Bladder microvascular endothelial cell (primary cell): ENCODE measurements at places on chromosomes 6 and 20. TPM values are rescaled to one million over a fixed set of nuclear protein-coding genes. Genes with fewer than 3 reads are reported as not detected.

NOTCH4 gene
- total RNA-seq: 57.3 and 61.4 TPM in 2 replicates

CALHM6 gene
- 0.50 and 1.3 TPM in 2 replicates for total RNA-seq

MAFB gene
- total RNA-seq: 0.32 and 3.4 TPM in 2 replicates

CCR6 gene
- total RNA-seq: not detected in 2 replicates

CST5 gene
- not detected in 2 replicates for total RNA-seq

ACAT2 gene
- 19.1 and 58.8 TPM in 2 replicates for total RNA-seq

RSPO4 gene
- total RNA-seq: not detected in 2 replicates

OR2H1 gene
- total RNA-seq: not detected in 2 replicates

NFATC2 gene
- 2.1 and 7.5 TPM in 2 replicates for total RNA-seq

CABLES2 gene
- total RNA-seq: 0.49 and 2.5 TPM in 2 replicates

TOX2 gene
- 0.97 and 1.7 TPM in 2 replicates for total RNA-seq

STMN3 gene
- total RNA-seq: 0.69 and 1.5 TPM in 2 replicates

MCCD1 gene
- total RNA-seq: not detected in 2 replicates

TNNC2 gene
- not detected in 2 replicates for total RNA-seq

EPPIN gene
- total RNA-seq: not detected in 2 replicates

UST gene
- total RNA-seq: 0.16 and 0.25 TPM in 2 replicates

THEMIS gene
- not detected in 2 replicates for total RNA-seq

YIPF3 gene
- 86.9 and 201 TPM in 2 replicates for total RNA-seq
